ENCODE measurements at places on chromosomes 7 and 10.
A peak's percentile ranks its signal among the peaks of the same experiment; 100 is the strongest.

DNA sequence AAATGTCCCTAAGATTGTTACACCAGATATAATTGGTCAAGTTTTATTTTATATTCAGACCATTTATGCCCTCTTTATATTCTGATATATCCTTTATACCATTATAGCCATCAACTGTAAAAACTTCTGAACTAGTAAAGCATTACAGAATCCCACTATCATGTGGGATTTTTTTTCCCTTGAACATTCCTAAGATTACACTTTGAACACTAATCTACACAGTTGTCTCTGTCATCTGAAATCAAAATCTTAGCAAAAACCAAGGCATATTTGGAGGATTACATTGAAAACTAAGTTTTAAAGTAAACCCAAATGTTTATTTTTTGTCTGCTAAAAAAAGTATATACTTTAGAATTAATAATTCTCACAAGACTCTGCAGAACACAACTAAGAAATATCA is 116.2 kb upstream of the GPR22 start:
- DNase-seq, result no peak

DNA sequence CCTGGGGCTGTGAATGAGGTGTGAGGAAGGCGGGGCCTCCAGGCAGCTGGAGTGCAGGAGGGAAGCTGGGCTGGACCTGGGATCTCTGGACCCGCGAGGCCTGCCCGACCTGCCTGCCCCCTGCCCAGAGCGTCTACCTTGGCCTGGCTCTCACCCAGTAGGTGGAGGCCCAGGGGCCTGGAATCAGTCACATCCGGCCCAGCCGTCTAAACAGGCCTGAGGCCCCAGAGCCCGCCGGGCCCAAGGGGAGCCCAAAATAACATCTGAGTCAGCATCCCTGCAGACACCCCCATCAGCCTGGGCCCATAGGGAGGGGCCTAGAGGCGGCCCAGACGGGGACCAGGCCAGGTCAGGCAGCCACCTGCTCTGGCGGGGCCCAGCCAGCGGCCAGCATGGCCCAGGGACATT is 15.1 kb upstream of the ELN start:
- DNase-seq, result peak; percentile 69

GRCh38 chr7:146528581-146528980 is 412.0 kb downstream of the CNTNAP2 start:
- DNase-seq, result no peak

GRCh38 chr10:94327649-94328048 is 35.1 kb downstream of the NOC3L start:
- DNase-seq, result no peak

GRCh38 chr7:74345970-74346369 is 56.8 kb downstream of the CLIP2 start:
- no peak for DNase-seq

DNA sequence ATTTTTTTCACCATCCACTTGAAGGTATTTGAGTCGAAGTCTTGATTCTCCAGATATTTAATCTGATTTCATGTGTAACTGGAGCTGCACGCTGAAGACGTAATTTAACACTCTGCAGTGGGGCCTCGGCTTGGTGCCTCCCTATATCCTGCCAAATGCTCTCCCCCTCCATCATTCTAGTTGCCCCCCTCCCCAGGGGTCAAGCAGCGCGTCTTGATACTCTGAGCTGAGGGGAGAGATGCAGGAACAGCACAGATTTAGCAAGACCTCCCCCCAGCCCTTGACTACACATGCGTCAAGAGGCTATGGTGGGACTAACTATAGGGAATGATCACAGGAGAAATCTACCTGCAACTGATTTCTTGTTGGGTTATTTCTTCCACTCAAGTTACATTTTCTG is 85.8 kb downstream of the PRPF18 start:
- no peak for DNase-seq

DNA sequence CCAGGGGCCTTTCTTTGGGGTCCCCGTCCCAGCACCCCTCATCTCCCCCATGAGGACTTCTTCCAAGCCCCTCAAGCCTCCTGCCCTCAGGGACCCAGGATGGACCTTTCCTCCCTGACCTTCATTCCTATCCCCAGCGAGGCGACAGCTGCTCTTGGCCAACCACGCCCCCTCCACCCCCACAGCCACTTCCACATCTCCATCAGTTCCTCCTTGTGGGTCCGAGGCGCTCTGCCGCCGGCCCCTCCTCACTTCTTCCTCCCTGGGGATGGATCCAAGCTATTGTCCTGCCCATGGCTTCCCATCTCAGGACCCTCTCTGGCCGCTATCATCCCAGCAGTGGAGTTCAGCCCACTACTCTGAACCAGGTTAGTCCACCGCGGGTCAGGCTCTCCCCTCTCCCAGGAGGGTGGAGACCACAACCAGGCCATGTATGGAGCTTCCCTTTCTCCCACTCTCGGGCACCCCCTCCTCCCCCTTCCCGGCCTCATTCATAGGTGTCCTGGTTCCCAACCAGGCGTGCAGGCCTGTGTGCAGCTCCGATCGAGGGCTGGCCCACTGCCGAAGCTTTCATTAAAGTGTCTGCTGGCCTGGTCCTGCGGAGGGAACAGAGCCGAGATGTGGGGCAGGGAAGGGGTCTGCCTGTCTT is 1.7 kb upstream of the SH2B2 start:
- DNase-seq, result no peak

GRCh38 chr10:12448729-12449391 is 99.5 kb downstream of the CAMK1D start:
- DNase-seq, result peak; percentile 46

DNA sequence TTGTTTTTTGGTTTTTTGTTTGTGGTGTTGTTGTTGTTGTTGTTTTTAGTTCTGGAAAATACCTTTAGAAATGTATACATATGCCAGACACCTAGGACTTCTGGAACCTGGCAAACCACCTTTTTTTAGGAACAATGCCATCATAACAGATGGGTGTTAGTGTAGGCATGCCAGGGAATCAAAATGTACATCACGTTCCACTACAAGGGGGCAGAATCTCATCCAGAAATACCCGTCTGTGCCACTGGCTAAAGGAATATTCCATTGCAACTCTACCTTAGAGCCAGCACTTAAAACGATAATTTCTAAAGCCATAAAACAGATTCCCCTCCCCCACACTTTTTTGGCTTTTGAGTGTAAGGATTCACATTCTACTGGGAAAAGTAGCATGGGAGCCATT is 239.8 kb downstream of the ETV1 start:
- no peak for DNase-seq

DNA sequence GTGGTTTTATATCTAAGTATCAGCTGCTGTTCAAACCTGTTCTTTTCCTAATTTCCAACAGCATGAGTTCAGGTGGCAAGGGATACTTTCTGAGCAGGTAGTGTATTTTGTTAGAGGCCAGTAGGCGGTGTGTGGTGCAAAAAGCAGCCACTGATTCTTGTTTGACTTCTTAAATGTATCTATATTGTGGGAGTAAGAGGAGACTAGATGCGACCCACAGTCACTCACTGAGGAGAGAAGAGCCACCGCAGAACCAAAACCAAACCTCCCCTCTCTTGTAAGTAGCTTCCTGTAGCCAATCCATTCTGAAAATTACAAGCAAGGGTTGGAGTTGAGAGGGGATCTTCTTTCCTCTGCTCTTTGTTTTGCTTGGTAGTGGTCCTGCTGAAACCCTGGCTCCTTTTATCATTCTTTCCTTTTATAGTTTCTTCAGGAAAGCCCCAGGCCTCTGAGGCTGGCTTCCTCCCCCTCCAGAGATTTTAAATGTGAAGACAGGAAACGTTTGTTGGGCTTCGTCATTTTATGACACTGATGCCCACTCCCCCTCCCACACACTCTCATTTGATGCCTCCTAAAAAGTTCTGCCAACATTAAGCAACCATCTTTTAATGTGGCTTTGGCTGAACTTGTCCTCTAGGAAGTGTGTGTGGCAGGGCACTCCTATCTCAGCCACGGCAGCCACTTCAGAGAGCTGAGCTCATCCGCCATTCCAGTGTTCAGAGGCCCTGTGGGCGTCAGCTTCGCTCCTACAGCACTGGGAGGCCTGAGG is 566.0 kb downstream of the SUGCT start:
- no peak for DNase-seq

DNA sequence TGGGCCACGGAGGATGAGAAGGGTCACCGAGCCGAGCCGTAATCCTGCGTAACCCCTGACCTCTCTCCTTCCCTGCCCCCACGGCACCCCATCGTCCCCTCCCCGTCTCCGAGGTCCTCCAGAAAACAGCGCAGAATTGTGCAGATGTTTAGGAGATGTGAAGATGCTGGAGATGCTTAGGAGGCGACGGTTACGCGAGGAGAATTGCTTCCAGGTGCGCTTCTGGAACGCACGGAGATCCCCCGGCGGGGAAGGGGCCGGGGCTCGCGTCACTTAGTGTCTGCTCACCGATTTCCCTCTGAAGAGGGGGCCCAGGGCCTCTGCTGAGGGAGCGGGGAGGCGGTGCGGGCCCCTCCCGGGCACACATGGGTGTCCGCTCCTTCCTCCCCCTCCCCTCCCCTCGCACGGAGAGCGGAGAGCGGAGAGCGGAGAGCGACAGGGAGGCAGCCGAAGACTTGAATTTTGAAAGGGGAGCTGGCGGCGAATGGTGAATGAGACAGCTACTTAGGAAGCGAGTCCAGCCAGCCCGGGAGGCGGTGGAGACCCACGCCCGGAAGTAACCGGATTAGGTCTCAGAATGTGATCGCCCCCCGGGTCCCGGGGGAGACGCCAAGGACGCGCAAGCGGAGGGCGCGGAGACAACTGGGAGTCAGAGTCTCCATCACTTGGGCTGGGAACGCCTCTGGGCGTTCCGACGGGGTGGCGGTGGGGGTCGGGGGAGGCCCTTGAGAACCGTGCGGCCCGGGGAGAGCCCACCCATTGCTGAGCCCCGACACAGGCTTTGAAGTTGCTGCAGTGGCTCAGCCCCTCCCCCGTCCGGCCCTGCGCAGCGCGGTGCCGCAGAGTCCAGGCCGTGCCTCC is 8.7 kb upstream of the EN2 start:
- DNase-seq, result no peak

DNA sequence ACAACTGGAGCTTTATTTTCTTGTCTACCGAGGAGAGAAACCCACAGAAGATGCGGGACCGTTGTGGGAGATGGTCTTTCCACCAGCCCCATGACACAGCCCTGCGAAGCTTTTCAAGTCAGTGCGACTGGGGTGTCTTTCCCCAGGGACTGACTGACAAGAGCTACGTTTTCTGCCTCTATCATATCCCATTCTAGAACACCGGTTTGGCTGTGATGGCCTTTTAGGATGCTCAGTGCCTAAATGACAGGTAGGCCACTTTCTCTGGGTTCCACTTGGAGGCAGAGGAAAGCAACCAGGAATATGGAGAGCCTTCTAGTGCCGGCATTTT is 16.9 kb downstream of the SLC13A4 start:
- no peak for DNase-seq

DNA sequence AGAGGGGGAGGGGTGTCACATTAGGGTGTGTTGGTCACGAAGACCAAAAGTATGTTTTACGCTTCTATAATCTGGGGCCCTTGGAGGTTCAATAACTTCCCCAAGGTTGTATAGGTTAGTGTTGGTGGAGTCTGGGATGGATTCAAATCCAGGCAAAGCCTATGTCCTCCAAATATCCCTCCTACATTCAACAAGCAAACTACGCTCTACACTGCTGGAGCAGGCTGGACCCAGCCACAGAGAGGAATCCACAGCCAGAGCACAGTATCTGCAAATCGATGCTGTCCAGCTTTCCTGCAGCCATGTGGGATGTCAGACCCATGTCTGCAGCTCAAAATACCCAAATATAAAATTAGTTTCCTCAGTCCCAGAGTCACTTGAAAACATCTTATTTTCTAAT is 198.0 kb downstream of the COBL start:
- no peak for DNase-seq

GRCh38 chr7:3371601-3372000 is 70.5 kb downstream of the SDK1 start:
- DNase-seq, result no peak

GRCh38 chr7:111730476-111731300 is 168.4 kb upstream of the IMMP2L start:
- peak; percentile 74 for DNase-seq

DNA sequence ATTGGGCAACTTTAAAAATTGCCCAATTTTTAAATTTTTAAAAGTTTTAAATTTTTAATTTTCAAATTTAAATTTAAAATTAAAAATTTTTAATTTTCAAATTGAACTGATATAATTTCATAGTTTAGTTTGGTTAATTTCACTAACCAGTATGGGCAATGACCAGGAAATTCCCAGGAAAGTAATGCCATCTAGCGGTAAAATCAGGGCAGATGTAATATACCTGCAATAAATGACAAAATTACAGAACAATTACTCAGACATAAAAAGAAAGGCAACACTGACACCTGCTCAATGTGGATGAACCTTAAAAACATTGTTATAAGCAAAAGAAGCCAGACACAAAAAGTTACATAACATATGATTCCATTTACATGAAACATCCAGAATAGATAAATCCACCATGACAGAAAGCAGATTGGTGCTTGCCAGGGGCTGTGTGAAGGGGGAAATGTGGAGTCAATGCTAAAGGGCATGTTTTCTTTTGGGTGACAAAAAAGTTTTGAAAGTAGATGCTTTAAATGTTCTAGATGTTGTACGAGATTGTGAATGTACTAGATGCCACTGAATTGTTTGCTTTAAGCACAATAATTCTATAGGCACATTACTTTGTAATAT is 28.6 kb upstream of the SLC16A12 start:
- peak; percentile 64 for DNase-seq

- DNase-seq, result peak; percentile 40
Measured at GRCh38 chr7:88132725-88133124, 87.1 kb downstream of the SRI start.

GRCh38 chr7:116353647-116354046 is 143.3 kb downstream of the TES start:
- DNase-seq, result no peak

GRCh38 chr10:15169555-15170401 is 1.3 kb upstream of the NMT2 start:
- DNase-seq, result no peak

DNA sequence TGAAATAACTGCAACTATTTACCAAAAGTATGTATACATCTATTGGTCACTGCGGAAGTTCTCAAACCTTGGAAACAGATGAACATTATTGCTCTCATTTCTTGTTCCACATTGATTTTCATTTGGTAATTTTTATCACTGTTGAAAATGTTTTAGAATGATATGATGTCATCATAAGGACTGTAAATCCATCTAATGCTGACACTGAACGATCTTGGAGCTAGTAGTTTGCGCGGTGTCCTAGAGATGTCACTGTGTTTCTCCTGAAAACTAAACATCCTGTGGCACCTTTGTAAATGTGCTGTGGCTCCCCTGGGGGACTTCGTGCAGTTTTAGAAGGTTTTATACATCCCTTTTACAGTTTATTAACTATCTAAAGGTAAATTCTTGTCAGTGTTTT is 73.5 kb downstream of the DNAJB9 start:
- DNase-seq, result no peak
